Activated CD4-positive, alpha-beta T cell treated with anti-CD3 and anti-CD28 coated beads, Interleukin-2, amount 50 U/mL, for 4 hours (primary cell): ENCODE measurements at places on chromosomes 7 and 10.

- no peak for DNase-seq
Observed at GRCh38 chr7:112286250-112287086, 80.0 kb downstream of the ZNF277 start.

DNA sequence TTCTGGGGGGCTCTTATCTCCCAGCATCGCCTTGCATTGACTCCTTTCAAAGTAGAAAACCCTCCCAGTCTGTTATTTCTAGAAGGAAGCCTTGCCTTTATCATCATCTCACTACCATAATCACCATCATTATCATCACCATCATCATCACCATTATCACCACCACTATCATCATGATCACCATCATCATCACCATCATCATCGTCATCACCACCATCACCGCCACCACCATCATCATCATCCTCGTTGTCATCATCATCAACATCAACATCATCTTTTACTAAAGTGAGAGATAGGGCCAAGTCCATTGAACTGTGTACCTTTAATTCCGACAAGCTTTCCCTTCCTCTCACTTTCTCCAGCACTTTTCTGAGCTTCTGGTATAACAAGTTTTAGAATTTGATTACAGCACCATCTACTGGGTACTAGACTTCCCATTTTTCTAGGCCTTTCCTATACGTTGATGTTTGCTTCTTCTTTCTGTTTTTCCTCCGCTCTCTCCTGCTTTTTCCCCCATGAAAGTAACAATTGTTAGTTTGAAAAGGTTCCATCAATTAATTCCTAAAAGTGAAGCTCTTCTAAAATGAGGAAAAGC lies 226.4 kb downstream of the BUB3 start:
- DNase-seq = no peak

DNA sequence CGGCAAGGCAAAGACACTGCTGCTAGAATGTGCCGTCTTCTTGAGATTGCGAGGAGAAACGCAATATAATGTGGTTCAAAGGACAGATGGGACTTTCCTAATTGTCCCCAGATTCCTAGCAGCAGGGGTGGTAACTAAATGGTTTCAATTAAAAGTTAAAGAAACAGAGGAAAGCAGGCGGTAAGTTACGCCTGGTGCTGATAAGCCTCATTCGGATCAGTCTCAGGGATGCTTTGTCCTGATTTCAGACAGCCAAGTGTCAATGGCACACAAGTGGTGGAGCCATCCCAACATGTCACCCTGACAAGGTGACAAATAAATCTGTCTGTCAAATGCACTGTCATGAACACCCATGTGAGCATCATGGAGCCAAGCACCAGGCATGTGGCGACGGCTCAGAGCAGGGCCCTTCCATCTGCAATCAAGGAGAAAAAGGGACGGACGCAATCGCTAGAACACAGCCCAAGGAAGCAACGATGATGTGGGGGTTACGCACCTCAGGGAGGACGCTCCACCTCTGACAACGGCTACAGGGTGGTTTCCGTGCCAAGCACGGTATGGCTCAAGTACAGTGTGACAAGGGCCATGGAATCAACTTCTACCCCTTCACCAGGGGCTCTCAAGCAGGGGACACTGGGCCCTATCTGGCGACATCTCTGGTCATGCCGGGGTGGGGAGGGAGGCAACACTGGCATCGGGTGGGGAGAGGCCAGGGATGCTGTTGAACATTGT lies 66.2 kb downstream of the CTBP2 start:
- DNase-seq = no peak

GRCh38 chr10:97220355-97220754 lies 34.6 kb upstream of the SLIT1 start:
- no peak for DNase-seq

DNA sequence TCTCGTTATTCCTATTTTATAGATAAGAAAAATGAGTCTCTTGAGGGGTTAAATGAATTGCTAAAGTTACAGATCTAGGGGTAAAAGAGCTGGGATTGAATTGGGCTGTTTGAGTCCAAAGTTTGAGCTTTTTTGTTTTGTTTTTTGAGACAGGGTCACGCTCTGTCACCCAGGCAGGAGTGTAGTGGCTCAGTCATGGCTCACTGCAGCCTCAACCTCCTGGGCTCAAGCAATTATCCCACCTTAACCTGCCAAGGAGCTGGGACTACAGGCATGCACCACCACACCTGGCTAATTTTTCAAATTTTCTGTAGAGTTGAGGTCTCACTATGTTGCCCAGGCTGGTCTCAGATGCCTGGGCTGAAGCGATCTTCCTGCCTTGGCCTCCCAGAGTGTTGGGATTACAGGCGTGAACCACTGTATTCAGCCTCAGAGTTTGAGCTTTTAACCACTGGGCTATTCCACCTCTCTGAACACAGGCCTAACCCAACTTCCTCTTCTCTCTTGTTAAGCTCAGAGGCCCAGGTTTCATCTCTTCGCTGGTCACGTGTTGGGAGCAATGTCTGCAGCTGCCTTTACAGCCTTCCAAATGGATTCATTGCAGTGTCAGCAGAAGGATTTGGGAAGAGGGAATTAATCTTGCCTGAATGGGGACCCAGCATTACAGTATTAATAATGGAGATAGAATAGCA lies 8.0 kb downstream of the SUFU start:
- no peak for DNase-seq

GRCh38 chr10:45580371-45581215 lies 92.0 kb downstream of the ZFAND4 start:
- DNase-seq = no peak

- DNase-seq = no peak
Observed at GRCh38 chr10:114022766-114023597, 20.7 kb upstream of the ADRB1 start.

DNA sequence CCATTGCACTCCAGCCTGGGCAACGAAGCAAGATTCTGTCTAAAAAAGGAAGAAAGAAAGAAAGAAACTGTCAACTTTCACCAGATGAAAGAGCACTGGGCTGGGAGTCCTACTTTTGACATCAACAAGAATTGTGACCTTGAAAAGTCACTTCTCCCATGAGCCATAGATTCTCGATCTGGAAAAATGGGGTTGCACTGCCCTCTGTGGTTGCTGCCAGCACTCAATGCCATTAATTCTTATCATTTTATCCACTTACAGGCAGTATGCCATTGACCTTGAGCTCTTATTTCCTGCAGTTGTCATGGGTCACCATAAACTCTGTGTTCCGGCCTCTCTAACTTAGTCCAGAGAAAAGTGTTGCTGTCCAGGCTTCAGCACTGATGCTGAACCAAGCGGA lies 137.2 kb downstream of the NOC3L start:
- DNase-seq = no peak

DNA sequence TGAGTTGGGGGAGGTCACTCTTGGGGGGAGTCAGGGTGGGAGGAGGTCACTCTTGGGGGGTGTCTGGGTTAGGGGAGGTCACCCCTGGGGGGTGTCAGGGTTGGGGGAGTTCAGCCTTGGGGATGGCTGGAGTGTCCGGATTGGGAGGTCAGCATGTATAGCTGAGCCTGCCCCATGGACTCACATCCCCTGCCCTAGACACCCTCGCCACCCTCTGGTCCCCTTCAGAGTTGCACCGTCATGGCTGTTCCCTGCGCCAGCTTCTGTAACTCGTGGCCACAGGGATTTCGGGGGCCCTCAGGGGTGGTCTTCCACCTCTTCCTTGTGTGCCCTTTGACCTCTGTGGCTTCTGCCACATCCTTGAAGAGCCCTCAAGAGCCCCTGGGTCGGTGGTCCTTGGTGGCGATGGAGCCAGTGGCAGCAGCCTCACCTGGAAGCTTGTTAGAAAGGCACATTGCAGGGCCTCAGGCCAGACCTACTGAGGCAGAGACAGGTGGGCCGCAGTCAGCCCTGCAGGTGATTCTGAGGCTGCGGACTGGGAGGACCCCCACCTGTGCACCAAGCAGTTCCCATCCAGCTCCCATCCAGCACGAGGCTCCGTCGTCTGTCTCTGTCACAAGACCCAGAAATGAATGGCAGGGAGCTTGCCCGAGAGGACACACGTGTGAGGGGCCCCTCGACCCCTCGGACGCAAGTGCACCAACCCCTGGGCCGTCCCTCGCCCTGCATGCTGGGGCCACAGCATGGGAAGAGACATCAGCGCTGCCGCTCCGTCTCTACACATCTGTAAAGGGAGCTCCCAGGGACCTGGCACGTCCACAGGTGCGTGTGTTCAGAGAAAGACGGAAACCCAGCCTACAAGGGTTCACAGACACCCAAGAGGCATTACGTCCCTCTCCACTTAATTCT lies 44.7 kb upstream of the SUN1 start:
- DNase-seq = no peak

GRCh38 chr10:131979821-131980270 lies 1.9 kb downstream of the BNIP3 start:
- DNase-seq = no peak

GRCh38 chr7:112416127-112416526 lies 34.1 kb upstream of the IFRD1 start:
- no peak for DNase-seq

GRCh38 chr10:110171032-110171431 lies 36.4 kb upstream of the MXI1 start:
- DNase-seq = no peak

- no peak for DNase-seq
Observed at GRCh38 chr7:116327752-116328151, 117.4 kb downstream of the TES start.

DNA sequence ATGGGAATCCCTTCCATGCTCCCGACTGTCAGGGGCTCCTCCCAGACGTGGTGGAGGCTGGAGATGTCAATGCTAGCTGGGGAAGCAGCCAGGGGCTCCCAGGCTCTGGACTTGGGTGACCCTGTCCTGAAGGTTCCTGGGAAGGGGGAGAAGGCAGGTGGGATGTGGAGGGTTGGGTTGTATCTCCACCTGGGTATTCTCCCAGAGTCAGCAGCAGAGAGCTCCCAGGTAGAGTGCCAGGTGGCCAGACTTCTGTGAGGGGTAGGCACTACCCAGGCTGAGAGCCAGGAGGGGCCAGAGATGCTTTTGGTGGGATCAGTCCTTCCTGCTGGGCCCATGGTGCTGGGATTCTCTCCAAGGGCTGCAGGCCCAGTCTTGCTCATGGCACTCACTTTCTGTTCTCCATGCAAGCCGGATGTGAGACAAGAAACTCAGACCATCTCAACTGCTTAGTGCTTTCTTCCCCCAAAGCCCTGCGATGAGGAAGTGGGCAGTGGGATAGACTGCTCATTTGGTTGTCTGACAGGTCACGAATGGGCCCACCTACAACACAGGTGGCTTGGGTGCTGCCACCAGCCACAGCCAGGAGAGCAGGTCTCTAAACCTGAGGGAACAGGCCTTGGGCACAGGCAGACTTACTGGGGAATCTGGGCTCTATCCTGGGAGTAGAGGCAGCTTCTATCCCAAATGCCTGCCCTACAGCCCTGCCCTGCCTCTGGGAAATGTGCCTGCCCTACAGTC lies 52.5 kb upstream of the CAMK2B start:
- no peak for DNase-seq

DNA sequence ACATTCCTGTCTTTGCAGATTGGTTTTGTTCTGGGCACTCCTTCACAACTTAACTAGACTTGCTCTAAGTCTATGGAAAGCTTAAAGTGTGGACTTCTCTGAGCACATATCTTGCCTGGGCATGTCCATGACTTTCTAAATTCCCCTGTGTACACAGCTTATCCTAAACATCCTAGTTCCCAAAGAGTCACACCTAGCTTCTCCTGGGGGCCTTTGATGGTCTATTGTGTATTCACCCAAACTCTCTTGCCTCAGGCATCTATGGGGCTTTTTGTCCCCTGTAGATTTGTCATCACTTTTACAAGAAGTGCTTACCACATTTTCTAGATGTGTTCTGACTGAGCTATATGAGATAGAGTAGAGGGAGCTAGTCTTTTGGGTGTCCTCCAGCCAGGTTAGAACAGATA lies 12.2 kb upstream of the ZNF488 start:
- DNase-seq = no peak

GRCh38 chr7:44133295-44133694 lies 7.8 kb downstream of the MYL7 start:
- no peak for DNase-seq

- no peak for DNase-seq
Observed at GRCh38 chr10:79101560-79102497, 33.1 kb downstream of the ZMIZ1 start.

DNA sequence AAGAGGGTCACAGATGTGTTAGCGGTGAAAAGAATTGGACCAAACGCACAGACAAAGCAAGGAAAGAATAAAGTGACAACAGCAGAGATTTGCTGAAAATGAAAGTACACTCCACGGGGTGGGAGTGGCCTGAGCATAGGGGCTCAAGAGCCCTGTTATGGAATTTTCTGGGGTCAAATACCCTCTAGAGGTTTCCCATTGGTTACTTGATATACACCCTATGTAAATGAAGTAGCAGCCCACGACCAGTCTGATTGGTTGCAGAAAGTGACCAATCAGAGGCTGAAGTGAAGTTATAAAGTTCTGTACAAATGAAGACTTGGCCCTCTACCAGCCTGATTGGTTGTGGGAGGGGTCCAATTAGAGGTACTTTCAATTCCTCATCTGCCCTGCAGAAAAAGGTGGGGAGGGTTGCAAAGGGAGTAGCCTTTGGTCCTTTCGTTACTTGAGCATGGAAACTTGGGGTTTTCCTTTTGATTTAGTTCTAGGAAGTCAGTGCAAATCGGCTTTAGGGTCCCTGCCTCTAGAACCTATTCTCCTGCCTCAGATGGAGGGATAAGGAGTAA lies 125.6 kb upstream of the PRPS1L1 start:
- no peak for DNase-seq

DNA sequence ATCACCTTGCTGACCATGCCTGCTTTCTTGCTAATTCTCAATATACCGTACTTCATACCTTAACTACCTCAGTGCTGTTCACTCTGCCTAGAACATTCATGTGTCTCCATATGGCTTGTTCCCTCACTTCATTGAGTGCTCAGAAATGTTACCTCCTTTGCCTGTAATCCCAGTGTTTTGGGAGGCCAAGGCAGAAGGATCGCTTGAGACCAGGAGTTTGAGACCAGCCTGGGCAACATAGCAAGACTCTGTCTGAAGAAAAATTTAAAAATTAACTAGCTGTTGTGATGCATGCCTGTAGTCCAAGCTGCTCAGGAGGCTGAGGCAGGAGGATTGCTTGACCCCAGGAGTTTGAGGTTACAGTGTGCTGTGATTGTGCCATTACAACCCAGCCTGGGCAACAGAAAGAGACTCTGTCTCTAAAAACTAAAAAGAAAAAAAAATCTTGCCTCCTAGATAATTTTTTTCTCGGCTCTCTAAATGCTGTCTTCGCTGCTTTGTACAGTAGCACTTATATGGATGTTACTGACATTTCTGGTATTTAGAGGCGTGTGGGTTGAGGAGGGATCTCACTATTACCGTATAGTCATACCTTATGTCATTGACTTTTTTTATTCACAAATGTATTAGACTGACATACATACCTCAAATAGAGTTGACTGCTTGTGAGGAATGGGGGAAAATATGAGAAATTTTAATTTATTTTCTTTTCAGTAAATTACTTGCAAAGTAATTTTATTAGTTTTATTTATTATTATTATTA lies 63.7 kb downstream of the LCOR start:
- DNase-seq = no peak

DNA sequence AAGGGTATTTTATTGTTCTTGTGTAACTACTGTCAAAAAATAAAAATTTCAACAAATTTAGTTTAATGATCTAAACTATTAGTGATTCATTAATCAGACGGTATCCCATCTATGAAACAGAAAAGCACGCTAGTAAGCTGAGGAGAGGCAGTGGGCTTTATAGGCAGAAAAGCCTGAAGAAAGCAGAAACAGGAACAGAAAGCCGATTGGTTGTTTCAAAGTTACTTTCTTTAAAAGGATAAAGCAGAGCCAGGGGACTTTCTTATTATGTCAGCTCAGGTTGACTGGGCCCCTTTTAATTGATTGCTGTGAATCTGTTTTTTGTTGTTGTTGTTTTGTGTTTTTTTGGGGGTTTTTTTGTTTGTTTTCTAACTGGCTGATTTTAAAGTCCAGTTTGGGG lies 105.5 kb downstream of the TES start:
- no peak for DNase-seq
